ENCODE measurements at places on chromosomes 1 and 21.

DNA sequence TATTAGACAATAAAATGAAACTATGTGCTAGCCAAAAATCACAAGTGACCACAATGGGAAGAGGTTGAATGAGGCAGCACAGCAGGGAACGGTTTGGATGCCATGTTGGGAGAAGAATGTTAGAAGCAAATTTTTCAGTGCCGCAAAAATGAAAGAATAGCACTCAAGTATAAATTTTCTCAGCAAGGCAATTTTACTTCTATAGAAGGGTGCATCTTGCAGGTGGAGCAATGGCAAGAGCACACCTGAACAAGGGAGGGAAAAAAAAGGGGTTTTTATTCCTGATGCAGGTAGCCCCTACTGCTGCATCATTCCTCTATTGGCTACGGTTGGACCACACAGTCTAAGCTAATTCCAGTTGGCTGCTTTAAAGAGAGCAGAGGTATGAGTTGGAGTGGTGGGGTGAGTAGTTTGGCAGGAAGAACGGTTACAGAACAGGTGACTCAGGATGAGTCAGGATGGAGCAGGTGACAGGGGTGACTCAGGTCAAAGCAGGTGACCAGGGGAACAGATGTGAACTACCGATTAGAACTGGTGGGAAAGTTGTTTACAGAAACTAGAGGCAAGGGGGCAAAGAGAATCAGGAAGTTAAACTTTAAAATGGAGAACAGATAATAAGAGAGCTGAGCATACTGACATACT, 301.1 kb upstream of the NRIP1 start:
- DNase-seq = no peak

DNA sequence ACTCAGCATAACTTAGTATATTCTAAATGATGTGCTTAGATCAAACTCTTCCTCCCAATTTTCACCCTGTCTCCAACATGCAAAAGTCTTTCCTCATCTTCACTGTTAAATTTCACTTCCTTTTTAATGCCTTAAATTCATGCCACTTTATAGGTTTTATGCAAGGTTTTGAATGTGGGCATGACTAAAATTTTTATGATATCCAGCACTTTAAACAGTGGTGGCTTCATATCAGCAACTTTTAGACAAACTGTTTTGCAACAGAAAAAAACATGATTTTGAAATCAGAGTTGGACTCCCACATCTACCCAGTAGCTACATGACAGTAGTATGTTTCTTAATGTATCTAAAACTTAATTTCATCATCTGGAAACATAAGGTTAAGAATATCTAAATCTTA, 84.7 kb upstream of the ZP4 start:
- no peak for DNase-seq

DNA sequence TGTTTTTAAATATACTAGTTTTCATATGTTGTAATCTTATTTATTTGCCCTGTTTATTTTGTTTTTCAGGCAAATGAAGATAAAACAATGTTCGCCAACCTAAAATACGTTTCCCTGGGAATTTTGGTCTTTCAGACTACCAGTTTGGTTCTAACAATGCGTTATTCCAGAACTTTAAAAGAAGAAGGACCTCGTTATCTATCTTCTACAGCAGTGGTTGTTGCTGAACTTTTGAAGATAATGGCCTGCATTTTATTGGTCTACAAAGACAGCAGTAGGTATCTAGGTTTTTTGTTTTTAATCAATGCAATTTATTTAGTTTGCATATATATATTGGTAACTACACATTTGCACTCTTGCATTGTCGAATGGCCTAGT, 23.7 kb downstream of the SLC35A3 start:
- no peak for DNase-seq

DNA sequence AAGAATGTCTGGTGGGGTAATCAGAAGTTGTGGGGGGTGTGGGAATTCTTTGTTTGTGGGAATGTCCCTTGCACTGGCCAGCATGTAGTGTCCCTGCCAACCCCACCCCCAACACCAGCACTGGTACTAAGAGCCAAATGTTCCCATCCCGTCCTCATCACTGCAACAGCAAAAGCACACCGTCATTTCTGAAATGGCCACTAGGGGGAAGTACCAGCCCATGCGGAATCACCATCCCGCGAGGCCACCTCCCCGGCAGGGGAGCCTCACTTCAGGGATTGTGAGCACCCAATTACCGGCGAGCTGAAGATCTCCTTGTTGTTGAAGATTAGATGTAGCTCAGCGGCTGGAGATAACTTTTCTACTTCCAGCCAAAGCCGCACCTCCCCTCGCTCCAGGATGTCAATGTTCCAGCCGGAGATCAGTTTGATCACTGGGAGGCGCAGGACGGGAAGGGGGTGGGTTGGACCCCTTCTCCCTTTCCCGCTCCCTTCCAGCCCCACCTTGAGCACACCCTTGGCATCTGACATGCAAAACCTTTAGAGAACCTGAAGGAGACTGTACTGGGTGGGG, 41.0 kb downstream of the MYOM3 start:
- DNase-seq = peak; percentile 82

- no peak for DNase-seq
These were observed 14.9 kb upstream of the KCNK1 start for GRCh38 chr1:233598891-233599541.

- DNase-seq = no peak
These were observed 90.7 kb downstream of the JAK1 start for GRCh38 chr1:64875606-64876005.

GRCh38 chr1:27391511-27392095, 819 bp upstream of the GPR3 start:
- peak; percentile 67 for DNase-seq

- DNase-seq = no peak
These were observed 182.6 kb downstream of the VAV3 start for GRCh38 chr1:107782217-107782845.

DNA sequence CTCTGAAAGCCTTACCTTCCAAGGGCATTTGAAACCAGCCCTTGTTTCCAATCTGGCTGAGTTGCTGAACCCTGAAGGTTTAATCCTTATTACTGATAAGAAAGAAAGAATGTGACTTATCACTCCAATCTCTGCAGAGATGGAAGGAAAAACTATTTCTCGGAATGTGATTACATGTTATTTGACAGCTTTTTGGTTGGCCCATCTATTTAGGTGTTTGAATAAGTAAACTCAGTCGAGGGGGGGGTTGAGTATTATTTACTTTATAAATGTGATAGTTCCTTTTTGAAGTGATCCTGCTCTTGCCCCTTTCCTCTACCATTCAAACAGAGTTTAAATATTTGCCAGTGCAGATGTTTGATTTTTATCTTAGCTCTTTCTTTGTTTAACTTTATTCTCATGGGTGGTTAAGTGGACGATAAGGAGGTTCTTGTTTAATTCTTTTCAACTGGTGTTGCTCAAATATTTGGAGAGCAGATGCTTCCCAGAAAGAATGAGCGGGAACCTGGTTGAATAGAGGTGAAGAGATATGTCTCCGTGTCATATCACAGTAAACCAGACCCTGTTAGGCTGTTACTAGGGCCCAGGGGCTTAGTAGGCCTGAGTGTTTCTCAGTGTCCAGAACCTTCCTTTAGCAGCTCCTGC, 126.1 kb downstream of the CACHD1 start:
- no peak for DNase-seq

- no peak for DNase-seq
These were observed 4.0 kb downstream of the CCNL2 start for GRCh38 chr1:1395166-1395565.

DNA sequence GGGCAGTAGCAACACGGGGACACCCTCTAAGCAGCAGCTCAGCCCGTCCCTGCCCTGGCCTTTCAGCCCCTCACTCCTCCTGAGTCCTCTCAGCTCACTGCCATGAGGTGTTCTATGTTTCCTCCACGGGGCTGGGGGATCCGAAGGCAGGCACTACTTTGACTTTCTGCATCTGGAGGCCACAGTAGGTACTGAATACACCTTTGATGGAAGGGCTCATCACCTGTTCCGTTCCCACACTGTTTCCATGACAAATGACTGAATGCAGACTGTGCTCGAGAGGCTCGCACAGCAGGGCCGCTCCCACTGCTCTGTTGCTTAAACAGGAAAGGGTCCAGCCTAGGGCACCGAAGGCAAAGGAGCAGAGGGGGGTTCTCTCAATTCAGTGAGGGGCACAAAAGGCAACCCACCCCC, 77.6 kb upstream of the DNAH14 start:
- DNase-seq = no peak

DNA sequence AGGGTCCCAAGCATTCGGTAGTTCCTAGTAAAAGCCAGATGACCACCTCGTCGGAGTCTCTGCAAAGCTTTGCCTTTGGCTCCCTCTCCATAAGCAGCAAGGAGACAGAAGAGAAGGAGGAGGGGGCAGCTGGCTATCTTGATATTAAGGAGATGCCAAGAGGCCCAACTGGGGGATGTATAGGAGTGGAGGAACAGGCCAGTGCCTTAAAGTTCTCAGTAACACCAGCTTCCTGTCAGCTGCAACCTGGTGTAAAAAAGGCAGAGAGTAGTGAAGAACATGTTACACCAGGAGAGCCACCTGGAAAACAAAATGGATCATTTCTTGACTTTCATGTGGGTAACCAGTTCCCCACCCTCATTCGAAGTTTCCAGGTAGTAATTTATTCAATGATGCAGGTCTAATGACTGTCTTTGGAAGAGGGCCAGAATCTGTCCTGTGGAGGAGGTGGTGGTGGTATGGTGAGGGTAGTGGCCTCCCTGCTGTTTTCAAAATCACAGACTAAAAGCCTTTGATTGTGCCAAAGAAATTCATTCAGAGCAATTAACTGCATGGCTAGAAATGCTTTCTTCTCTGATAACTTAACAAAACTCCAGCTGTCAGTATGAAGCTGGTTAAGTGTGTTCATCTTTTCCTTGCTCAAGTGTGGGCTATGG, 27.3 kb downstream of the TMEM200B start:
- DNase-seq = no peak

DNA sequence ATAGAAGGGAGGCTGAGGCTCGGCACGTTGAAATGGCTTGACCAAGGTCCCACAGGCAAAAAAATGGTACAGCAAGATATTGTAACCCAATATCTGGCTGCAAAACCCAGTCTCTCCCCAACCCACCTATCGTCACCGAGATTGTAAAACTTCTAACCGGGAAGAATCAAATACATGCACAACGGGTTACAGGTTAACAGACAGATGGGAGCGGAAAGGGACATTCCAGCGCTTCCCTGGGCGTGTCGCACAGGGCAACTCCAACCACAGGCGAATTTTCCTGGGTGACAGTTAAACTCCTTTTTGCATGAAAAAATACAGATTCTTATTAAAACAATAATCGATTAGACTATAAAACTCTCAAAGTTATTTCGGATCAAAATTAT, 31.8 kb upstream of the JUN start:
- no peak for DNase-seq

- no peak for DNase-seq
These were observed 987 bp downstream of the MED8 start for GRCh38 chr1:43388613-43389012.

DNA sequence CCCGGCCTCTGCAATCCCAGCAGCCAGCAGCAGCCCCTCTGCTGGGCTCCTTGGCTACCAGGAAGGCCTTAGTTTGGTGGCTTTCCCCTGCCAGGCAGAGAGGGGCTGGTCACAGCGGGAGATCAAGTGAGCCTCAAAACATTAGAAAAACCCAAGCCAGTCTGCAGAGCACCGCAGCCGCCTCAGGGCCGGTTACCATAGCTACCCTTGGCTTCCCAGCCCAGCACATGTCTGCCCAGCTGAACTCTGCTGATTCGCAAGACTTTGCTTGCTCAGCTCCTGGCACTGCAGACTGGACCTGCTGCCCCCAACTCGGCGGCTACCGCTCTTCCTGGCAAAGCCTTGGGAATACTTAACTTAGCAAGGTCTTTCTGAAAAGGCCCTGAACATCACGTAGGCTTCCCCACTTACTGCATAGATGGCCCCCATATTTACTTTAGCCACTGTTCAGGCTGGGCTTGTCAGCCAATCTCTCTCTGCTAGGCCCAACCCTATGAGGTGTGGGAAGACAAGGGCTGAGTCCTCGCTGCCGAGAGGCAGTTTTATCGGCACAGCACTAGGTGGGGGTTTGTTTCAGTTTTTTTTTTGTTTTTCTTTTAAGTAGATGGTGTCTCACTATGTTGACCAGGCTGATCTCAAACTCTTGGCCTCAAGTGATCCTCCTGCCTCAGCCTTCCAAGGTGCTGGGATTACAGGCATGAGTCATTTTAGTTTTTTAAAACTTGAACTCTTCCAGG, 28.6 kb upstream of the PLEKHG5 start:
- DNase-seq = peak; percentile 88

DNA sequence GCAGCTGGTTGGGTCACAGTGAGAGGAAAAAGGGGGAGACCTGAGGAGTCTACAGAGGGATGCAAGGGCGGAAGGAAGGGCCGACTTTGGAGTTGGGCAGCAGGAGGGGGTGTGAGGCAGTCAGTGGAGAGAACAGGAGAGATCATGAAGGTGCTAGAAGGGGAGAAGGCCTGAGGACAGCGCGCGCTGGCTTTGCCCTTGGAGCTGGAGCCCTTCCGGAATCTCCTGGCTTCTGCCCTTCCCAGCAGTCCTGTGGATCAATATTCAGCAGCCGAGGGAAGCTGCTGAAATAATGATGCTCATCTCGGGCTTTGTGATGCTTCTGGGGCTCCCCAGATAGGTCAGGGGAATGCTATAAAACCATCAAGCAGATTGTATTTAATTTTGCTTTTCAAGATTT, 26.7 kb downstream of the SLC37A1 start:
- DNase-seq = no peak

DNA sequence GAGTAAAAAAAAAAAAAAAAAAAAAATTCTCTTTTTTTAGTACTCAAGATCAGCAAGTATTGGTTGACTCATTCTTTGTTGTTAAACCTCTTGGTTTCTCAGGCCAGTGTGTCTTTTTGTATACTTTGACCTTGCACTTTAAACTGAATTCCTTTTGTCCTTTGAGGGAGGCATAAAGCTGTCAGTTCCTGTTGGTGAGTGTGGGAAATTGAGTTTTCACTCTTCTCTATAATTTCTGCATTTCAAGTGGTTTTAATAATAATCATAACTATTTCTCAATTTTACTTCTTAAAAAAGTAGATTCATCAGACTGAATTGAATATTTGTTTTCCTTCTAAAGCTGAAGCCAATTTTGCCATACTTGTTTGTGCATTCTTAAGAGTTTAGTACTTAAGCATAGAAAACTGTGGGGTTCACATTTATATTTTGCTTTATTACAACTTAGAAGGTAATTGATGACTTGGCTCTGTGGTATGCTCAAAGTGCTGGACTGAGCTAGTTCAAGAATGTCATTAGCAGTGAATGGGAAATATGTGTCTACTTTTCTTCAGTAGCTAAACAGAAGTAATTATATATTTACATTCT, 43.4 kb downstream of the ITSN1 start:
- DNase-seq = no peak

GRCh38 chr1:92188436-92189255, 29.1 kb upstream of the C1orf146 start:
- no peak for DNase-seq

- DNase-seq = no peak
These were observed 34.3 kb upstream of the HMCN1 start for GRCh38 chr1:185699874-185700273.

GRCh38 chr1:13549521-13549920, 34.1 kb upstream of the PDPN start:
- no peak for DNase-seq

- DNase-seq = no peak
These were observed 64.2 kb downstream of the ZNF684 start for GRCh38 chr1:40595623-40596022.

DNA sequence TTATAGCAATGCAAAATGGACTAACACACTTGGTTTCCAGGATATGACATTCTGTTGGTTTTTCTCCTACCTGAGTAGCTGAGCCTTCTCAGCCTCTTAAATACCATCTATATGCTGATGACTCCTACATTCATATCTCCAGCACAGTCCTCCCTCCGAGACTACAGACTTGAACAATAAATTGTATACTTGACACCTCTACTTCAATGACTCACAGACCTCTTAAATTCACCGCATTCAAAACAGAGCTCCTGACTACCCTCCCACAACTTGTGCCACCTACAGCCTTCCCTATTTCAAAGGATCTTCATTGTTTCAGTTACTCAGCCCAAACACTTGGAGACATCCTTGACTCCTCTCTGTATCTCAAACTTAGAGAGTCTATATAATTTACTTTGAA, 66.8 kb upstream of the ASB17 start:
- DNase-seq = no peak

Data from ecto neural progenitor cell (in vitro differentiated cells).